ENCODE measurements at places on chromosomes 2 and 18.

DNA sequence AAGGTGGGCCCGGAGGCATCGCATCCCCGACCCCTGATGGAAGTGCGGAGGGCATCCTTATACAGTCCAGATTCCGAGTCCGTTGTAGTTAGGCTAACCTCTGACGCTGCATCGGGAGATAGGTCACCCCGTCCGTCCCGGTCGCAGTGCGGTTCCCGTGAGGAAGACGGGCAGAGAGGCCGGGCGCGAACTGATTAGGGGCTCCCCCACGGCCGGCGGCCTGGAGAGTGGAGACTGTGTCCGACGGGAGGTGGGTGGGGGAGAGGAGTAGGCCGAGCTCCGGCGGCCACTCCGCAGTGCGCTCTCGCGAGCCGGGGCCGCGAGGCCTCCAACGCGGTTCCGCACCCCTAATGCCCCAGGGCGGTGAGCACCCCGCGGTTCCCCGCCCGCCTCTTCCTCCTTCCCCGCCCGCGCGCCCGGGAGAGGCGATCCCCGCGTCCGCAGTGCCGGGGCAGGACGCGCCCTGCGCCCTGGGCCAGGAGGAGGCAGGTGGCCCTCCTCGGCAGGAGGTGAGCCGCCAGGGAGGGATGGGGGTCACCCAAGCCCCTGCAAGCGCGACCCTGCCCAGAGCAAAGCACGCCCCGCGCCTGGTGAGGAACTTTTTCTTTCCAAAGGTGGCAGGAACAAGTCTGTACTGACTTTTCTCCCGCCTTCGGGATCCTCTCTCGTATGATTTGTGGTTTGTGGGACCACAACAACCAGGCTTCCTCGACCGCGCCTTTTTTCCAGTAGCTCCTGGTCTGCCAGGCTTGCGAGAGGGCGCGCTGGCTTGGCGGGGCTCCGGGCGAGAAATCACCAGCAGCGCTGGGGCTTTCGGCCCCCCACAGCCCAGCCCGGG is 1.4 kb upstream of the SP5 start:
- DNase-seq = no peak

DNA sequence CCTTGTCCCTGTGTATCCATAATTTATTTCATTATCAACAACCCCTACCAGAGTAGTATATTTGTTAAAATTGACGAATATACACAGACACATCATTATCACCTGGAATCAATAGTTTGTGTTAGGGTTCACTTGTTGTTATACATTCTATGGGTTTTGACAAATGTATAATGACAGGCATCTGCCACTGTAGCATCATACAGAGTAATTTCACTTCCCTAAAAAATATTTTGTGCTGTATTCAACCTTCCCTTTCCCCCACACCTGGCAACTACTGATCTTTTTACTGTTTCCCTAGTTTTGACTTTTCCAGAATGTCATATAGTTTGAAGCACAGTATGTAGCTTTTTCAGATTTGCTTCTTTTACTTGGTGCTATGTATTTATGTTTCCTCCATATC is 132.0 kb downstream of the ZNF804A start:
- no peak for DNase-seq

GRCh38 chr18:44961288-44961995 is 280.8 kb downstream of the SETBP1 start:
- DNase-seq = no peak

GRCh38 chr2:134246154-134246874 is 7.6 kb upstream of the MGAT5 start:
- DNase-seq = no peak

DNA sequence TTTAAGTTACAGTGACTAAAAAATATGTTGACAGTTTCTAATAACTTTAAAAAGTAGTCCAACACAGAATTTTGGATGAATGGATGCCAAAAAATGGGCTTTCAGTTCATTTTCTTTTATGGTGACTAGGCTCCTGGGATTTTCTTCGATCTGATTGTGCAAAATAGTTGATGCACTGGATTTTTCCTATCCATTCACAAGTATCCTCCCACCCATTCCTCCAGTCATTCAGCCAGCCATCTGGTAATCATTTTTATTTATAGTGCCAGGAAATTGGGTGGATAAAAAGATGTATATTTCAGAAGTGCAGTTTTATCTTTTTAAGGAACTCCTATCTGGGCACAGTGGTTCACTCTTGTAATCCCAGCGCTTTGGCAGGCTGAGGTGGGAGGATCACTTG is 175.1 kb downstream of the PTPRM start:
- no peak for DNase-seq

DNA sequence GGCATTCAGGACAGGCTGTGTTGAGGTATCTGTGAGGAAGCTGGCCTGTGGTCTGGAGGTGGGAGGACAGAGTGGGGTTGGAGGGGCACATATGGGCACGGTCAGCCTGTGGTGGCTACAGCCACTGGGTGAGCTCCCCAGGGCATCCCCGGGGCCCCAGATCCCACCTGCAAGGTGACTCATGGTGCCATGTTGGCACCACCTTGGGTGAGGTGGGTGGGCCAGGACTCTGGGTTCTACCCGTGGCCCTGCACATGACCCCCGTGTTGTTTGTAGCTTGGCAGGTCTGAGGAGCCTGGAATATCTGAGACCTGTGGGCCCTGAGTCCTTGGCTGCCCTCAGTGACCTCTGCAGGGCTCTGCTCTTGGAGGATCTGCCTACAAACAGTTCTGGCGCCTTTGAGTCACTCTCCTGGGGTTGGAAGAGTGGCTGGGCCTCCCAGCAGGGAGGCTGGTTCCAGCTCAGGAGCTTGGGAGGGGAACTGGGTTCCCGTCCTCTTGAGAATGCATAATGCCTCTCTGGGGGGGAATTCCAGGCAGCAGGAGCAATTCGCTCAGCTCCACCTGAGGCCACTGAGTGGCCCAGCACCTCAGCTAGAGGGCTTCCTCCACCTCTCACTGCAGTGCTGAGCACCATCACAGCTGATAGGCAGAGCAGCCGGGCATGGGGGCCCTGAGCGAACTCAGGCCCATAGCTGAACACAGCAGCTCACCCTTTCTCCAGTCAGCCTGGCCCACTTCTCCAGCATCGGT is 105.1 kb downstream of the DYSF start:
- DNase-seq = no peak

DNA sequence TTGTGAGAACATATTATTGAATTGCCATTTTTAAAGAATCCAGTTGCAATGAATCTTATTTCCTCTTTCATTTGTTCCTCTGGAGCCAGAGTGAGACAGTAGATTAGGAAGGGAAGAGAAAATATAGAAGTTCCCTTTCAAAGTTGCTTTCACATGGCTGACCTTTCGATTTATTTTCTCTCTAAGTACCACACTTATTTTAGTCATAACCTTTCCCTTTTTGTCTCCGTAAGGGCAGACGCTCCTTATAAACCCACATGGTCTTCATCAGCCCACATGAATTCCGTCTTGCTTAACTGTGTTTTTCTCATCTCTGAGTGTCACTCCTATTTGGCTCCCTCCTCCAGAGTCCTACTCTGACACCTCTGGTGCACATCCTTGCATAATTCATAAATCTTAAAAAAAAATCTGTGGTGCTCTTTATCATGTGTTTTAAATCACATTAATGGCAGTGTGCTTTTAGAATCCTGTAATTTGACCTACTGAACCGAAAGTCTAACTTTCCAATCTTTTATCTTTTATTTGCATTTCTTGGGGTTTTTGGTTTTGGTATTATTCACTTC is 38.5 kb upstream of the ZNF396 start:
- DNase-seq = no peak

DNA sequence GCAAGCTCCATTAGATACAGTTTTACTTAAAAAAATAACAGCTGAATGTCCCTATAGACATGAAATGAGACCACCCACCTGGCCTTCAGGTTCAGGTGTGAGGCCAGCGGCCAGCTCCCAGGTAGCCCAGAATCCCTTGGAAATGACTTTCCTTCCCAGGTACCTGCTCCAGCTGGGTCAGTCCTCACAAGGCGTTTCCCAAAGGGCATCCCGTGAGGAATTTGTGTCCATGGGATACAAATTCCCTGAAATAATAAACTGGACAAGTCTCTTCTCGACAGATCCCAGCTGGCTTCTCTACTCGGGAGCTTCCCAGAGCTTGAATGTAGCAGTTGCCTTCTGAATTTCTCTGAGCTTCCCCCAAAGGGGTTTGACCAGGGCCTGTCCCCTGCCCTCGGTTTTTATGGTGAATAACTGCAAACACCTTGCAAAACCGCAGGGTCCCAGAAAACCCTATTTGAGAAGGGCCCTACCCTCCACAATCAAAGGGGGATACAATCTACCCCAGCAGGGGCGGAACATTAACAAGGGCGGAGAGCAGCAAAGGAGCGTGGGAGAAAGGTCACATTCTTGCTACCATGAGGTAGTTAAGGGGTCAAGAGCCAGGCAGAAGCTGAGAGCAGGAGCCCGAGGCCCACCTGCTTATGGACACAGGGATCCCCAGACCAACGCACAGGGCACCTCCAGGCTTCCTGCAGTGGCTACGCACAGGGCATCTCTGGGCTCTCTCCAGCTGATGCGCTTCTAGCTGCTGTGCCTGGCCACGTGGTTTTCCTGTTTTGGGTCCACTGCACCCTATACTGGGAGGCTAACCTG is 107.7 kb downstream of the HDAC4 start:
- no peak for DNase-seq
